Right forelimb (tissue), 1 donor: ENCODE measurements at places on chromosomes 11 and 22.

- DNase-seq = no peak
Observed at GRCh38 chr11:106950067-106950491, 68.2 kb downstream of the GUCY1A2 start.

GRCh38 chr11:46072172-46072964 lies 48.9 kb downstream of the PHF21A start:
- DNase-seq = no peak

GRCh38 chr11:86582898-86583297 lies 89.5 kb downstream of the ME3 start:
- DNase-seq = no peak

- no peak for DNase-seq
Observed at GRCh38 chr11:13841393-13841792, 121.1 kb upstream of the SPON1 start.

- no peak for DNase-seq
Observed at GRCh38 chr11:67308031-67308866, 4.9 kb downstream of the SSH3 start.

DNA sequence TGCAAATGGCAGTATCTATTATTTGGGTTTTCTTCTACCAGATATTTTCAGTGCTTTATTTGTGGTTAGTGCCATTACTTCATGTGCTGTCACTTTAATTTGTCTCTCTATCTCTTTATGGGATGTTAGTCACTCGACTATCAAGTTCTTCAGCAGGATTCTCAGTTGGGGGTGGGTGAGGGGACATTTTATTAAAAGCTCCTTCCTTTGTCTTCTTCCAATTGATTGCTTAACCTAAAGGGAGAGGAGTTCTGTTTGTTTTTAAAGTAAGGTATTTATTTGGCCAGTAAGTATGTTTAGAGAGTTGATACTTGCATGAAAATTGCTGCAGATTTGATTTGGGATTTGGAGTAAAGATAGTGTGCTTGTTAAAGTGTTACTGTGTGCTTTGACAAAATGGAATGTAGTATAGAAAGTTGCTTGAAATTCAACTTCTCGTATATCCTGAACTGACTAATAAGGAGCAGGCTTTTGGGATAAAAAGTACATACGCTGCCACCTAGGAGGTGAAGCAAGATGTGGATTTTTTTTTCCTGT lies 10.3 kb downstream of the YAP1 start:
- DNase-seq = no peak
